Stimulated activated CD8-positive, alpha-beta memory T cell treated with anti-CD3 and anti-CD28 coated beads, Interleukin-12 subunit alpha, Interleukin-12 subunit beta, amount 100 ng/mL, for 4 hours (primary cell): ENCODE measurements at places on chromosomes 4 and X.

DNA sequence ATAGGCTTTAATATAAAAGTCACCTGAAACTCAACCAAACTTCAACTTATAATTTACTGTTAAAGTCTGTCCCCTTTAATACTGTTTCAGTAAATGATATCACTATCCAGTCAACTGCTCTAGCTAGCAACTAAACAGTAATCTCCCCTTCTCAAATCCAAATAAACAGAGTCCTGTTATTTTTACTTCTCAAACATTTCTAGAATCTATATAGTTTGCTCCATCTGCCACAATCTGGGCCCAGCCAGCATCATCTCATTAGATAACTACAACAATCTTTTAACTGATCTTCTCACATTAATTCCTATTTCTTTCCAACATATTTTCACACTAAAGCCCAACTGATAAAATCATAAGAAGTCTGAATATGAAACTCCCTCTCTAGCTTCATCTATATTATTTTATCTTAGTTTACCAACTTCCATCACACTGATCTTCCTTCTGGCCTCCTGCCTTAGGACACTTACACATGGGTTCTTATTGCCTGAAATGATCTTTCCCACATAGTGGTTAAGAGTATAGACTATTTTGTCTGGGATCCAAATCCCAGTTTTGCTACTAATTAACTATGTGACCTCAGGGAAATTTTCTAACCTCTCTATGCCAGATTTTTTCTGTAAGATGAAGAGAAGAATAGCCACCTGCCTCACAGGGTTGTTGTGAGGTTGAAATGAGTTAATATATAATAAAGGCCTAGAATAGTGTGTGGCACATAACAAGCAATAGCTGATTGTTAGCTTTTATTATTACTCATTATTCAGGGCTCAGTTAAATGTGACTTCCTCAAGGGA lies 18.6 kb downstream of the TBCK start:
- DNase-seq = no peak

DNA sequence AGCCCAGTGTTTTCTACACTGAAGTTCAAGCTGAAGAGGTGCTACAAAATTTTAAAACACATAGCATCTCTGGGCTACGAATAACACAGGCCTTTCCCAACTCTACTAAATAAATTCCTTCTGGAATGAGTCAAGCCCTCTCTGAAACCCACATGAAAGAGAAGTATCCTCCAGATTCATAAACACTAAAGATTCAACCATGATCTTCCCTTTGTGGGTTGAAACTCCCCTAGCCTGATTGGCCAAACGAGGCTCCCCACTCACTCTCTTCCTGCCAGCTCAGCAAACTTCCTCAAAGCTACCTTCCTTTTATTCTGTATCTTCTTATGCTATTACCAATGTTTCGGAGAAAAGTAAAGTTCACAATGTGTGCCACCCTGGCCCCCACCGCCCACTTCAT lies 95.4 kb downstream of the NKX6-1 start:
- no peak for DNase-seq

DNA sequence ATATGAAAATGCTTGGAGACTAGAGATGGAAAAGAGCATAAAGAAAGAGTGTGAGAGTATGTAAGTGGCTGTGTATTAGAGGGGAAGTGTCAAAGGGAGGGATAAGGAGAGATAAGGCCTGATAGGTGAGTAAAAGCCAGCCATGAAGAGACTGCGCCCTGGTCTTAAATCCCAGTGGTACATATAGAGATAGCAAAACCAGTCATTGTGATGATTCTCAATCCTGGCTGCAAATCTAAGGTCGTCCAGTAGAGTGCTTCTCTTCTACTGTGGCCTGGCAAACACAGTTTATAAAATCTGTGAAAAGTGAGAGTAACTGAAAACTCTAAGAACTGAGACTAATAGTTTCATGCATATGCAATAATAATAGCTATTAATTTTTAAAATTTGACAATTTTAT lies 86.9 kb downstream of the MAB21L2 start:
- DNase-seq = no peak

DNA sequence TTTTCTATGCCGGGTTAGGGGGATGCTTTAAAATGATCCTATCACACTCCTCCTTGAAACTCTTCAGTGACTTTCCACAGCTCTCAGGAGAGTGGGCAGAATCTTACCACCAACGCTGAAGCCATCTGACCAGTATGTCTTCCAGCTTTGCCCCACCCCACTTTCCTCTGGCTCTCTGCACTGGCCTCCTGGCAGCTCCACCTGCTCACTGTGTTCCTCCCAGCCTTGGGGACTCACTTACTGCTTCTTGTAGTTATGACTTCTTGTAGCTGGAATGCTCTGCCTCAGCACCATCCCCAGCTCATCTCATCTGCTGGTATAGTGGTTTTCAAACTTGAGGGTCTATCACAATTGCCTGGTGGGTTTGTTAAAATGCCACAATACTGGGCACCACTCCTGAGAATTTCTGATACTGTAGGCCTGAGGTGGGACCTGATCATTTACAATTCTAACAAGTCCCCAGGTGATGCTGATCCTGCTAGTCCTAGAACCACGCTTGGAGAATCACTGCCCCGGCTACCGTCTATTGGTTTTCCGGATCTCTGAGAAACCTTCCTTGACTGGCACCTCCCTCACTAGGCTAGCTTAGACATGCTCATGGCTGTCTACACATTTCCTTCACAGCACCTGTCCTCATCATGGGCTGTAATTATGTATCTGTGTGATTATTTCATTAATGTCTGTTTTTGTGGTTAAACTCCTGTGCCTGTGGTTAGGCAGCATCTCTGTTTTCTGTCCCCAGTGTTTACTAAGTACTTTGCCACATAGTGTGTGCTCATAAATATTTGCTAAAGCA lies 152.2 kb downstream of the MGST2 start:
- DNase-seq = no peak

DNA sequence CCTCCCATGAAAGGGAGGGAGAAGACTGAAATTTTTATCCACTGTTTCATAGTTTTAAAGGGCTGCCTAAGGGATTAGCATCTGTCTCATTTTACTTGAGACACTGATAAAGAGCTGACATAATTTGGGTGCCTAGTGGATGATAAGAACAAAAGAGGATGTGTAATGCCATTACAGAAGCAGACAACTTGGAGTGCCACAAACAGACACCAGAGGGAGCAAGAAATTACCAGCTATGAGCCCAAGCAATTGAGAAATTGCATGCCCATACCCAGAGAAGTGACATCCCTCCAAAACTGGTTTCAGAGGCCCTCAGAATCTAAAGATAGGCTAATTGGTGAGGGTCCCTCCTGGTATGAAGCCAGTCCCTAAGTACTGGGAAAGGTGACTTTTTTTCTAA lies 38.5 kb upstream of the POU3F4 start:
- no peak for DNase-seq

GRCh38 chr4:161519611-161520010 lies 644.2 kb downstream of the FSTL5 start:
- no peak for DNase-seq

DNA sequence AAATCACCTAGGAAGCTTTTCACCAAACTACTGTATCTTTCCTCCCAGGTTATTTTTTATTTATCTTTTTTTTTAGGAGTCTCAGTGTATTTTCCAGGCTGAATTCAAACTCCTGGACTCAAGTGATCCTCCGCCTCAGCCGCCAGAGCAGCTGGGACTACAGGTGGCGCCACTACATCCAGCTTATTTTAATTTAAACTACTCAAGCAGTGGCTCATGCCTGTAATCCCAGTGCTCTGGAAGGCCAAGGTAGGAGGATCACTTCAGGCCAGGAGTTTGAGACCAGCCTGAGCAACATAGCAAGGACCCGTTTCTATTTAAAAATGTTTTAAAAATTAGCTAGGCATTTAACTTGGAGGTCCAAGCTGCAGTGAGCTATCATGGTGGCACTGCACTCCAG lies 37.8 kb downstream of the LEF1 start:
- DNase-seq = no peak

DNA sequence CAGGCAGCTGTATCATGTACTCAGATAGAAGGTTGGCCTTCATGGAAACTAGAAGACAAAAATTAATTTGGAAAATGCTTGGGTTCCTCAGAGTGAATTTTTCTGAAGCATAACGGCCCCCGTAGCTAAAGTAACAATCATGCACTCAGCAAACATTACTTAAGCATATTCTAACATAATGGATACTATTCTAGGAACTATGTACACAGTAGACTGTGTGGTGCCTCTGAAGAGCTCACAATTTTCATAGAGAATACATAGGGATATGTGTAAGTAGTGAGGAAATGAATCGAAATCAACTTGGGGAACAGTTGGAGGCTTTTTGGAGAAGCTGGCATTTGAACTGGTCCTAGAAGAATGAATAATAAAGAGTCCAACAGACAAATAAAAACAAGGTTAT lies 1045.0 kb downstream of the GLUD2 start:
- no peak for DNase-seq

DNA sequence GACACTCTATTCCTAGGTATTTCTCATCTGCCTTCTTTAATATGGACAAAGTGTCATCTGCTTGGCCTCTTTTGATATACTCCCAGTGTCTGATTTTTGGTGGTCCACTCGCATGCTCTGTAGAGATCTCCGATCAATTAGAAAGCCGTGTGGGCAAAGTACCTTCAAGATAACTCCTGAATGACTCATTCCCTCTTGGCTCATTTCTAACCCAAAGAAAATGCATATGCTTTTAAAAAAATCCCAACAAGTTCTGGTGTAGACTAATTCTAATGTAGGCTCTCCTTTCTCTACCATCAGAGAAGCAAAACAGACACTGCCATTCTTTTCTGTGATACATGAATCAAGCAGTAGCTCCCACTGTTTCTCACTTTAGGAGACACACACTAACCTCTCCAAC lies 714.9 kb upstream of the ADGRL3 start:
- no peak for DNase-seq

DNA sequence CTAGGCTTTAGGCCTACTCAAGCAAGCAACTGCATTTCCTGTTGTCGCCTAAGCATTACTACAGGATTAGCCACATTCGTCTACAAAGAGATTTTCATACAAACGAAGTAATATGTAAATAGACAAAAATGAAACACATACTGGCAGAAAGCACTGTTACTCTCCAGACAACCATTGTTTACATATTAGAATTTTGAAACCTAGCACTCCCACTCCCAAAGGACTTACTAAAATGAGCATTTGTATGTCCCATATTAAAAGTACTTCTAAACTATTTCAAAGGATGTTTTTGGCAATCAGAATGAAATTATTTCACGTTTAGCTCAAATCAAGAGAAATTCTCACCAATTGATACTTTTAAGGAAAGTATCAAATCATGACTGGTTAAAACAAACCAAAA lies 570.8 kb downstream of the PRR32 start:
- no peak for DNase-seq
